ENCODE measurements at places on chromosomes 3 and 15.

DNA sequence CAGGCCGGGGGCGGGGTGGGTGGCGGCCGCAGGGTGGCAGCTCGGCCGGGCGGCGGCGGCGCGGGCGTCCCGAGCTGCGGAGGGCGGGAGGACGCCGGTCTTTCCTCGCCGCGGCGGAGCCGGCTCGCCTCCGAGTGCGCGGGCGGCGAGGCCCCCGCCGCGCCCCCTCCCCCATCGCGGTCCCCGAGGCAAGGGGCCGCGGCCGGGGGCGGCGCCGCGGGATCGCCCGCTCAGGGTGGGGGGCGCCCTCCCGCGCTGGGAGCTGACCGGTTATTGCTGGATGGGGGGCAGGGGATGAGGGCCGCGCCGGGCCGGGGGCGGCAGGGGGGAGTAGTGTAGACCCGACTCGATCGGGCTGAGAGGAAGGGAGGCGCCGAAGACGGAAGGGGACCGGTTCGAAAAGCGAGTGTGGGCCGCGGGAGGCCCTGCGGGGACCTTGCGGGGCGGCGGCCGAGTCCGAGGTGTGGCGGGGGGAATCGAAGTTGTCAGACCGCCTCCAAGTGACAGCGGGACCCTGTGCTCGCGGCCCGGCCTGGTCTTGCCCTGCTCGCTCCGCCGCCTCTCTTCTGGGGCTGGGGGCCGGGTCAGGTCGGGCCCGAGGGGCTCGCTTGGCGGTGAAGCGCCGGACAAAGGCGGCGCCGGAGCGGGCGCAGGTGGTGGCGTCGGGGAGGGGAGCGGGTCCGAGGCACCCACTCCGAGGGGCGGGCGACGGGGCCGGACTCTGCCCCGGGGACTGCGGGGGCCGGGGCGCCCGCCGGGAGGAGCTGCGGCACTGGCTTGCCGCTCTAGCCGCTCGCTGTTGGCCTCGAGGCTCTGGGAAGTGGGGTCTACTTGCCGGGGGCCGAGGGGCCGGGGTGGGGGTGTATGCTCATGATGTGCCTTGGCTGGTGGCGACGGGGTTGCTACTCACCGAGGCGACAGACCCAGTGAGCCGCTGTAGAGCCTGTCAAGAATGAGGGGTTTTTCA lies 1.1 kb downstream of the BAHD1 start:
- no peak for DNase-seq

GRCh38 chr3:10955711-10956453 lies 36.7 kb upstream of the SLC6A1 start:
- DNase-seq, result peak; percentile 77

GRCh38 chr15:71425388-71425787 lies 310.1 kb downstream of the THSD4 start:
- DNase-seq, result no peak

DNA sequence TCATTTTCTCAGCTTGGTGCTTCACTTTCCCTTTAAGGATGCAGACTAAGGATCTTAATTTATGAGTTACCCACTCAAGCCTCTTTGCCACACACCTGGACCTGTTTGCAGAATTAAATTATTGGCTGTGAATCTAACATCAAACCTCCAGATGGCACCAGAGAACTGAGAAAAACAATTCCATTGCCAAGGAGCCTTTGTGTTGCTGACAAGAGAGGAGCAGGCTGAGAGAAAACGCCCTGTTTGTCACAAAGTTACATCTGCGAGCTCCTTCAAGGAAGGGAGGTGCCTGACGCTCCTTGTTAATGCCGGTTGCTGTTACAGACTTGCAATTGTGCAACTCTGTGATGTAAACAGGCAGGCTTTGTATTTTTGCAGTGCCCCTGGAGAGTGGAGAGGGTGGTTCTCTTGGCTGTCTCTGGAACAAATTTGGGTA lies 36.3 kb upstream of the TMC3 start:
- peak; percentile 71 for DNase-seq

DNA sequence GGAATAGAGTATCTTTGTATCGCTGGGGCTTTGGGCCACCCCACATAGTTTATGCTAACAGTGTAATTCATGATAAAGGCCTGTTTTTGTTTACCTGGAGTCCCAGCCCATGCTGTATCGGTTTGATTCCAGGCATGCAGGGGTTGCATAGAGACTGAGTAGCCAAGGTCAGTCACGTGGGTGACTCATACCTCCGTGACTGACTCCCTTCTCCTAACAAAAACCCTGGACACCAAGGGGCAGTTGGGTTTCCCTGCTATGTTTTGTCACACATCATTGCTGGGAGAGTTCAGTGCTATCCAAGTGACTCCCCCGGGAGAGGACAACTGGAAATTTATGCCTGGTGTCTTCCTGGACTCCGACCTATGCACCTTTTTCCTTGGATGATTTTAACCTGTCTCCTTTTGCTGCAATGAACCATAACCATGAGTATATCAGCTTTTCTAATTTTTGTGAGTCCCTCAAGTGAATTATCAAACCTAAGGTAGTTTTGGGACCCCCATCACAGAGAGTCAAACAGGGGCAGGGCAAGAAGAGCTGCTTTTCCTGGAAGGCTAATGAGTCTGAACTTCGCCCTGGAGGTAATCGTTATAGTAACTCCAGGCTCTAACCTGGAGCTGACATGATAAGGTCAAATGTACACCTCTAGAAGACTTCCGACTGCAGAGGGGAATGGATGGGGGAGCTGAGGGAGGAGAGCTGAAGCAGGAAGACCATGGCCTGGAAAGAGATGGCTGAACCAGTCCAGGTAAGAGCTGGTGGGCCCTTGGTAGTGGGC lies 57.0 kb downstream of the SRGAP3 start:
- no peak for DNase-seq

DNA sequence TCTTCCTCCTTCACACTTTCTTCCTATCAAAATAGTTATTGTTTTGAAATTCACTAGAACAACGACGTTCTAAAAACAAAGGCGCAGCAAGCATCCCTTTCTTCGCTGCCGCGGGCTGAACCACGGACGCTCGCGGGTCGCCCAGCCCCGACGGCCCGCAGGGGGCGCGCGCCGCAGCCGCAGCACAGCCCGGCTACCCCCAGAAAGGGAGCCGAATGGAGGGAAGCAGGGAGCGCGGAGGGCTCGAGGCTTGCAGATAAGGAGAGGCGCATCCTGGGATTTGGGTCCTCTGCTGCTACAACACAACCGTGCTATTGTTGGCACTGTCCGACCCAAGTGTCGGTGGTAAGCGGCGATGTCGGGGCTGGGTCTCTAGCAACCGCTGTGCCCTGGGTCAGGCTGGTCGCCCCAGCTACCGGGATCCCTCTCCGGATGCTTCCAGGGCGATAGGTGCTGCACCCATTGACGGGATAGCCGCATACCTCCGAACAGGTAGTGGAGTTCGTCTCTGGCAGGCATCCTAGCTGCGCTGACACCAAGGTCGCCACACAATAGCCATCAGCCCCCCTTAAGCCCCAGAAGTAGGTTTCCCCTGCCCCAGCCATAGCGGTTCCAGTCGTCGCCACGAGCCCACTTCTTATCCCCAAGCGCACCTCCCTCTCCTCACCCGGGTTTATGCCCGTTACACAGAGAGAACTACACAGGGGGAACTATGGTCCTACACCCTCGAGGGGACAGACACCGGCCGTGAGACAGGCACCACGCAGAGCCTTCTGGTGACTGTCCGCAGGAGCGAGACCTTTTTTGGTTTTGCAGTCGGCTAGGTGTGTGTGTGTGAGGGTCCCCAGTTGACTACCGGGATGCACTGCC lies 6.0 kb downstream of the ONECUT1 start:
- no peak for DNase-seq
